ENCODE measurements at places on chromosomes 7 and 10.

DNA sequence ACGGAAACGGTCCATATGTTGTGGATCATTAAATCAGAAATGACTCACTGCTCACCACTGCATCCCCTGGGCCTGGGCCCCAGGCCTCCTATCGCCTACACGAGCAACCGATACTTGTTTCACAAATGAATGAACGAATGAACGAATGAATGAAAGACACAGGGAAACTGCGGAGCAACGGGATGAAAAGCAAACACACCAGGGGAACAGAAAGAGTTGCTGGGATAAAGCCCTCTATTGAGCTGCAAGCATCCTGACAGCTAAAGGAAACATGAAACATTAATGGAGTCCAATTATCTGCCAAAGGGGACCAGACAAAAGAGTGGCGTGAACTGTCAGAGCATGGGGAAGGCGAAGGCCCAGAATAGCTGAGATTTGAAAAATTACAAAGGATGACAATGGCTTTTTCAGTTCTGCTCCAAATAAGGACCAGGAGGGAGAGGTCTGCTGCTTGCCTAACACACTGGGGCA lies 92.1 kb downstream of the GRB10 start:
- no peak for DNase-seq
- H3K4me3 ChIP-seq, result no peak overlapping the region
- no peak overlapping the region for H3K27ac ChIP-seq
- H3K4me1 ChIP-seq, result no peaks in the 10 kb centered on the region
- H3K27me3 ChIP-seq, result peaks cover 10% of the 10 kb centered on the region
- H3K36me3 ChIP-seq, result no peaks in the 10 kb centered on the region

DNA sequence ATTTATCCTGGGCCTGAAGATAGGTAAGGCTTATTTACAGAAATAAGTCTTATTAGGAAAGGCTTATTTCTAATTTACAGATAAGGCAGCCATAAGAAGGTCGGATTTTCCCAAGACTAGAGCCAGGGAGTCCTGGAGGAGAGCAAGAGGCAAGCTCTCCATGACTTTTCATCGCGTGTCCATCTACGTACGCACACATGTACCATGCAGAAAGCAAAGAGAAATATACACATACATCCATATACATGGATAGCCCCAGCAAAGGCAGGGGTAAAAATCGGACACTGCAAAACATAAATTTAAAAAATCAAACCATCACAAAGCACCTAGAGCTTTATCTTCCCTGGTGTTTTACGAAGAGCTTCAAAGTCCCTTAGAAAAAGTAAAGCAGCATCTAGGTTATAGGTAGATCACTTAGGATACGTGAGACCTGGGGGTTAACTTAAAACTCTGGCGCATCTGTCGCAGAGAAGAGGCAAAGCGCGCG lies 25.8 kb upstream of the ZRANB1 start:
- peaks cover 8% of the 10 kb centered on the region for H3K27me3 ChIP-seq
- peaks cover 10% of the 10 kb centered on the region for H3K36me3 ChIP-seq
- peak overlapping the region; percentile 95 for H3K27ac ChIP-seq
- no peak for DNase-seq
- H3K4me1 ChIP-seq, result peaks cover 33% of the 10 kb centered on the region
- peak overlapping the region; percentile 92 for H3K4me3 ChIP-seq

- no peaks in the 10 kb centered on the region for H3K36me3 ChIP-seq
- no peak for DNase-seq
- no peak overlapping the region for H3K4me3 ChIP-seq
- H3K27ac ChIP-seq, result no peak overlapping the region
- H3K4me1 ChIP-seq, result no peaks in the 10 kb centered on the region
Observed at GRCh38 chr7:34163956-34164355, 258.6 kb downstream of the BMPER start.

DNA sequence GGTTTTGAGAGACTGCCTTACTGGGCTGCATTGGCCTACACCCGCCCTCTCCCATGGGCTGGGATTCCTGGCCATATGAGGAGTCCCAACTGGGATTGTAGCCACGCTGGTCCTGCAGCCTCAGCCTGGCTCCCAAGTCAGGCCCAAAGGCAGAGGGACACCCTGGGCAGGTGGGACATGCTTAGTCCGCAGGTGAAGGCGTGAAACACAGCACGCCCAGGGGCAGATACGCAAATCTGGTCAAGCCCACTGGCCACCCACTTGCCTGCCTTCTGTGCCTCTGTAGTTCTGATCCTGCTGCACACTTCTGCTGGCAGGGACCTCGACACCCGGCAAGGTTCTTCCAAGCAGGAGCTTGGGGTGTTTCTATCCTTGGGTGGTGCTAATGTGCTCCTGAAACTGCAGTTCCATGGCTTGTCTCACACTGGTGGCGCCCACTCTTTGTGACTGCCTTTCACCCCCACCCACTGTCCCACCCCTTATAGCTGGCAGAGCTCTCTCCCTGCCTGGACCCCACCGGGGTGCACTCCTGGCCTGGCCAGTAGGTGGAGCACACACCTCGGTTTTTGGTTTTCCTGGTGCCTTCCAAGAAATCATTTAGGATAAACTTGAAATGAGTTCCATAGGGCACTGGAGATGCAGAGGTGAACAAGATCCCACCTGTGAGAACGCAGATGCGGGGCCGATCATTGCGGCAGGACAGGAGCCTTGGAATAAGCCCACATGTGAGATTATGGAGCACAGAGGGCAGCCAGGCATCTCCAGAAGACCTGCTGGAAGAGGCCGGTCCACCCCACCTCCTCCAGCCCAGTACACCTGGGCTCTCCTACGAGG lies 47.9 kb downstream of the MKI67 start:
- H3K27ac ChIP-seq, result no peak overlapping the region
- H3K27me3 ChIP-seq, result no peaks in the 10 kb centered on the region
- peaks cover 7% of the 10 kb centered on the region for H3K4me1 ChIP-seq
- peaks cover 83% of the 10 kb centered on the region for H3K36me3 ChIP-seq

DNA sequence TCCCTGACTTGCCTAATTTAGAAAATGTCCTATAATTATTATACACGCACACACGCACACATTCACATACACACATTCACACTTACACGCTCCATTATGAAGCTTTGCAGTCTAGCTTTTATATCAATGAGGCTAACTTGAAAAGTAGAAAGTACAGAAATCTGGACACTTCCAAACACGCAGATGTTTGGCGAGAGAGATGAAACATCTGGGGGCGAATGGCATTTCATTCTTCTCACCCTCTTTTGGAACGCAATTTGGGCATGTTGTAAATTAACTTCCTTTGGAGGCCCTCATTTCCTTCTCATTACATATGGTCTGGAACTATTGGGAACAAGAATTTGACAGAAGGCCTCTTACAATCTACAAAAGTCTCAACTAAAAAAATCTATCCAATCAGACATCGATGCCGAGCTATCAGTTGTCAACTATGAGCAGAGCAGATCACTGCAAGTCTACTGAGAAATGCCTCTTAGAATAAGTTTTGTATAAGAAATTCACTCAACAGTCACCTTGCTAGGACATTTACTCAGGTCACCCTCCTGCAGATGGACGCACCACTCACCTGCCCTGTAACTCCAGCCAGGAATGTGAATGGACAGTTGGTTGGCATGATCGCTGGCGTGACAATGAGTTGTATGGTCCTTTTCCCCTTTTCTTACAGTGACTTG lies 115.2 kb upstream of the ADAM12 start:
- H3K27me3 ChIP-seq, result no peaks in the 10 kb centered on the region
- DNase-seq, result no peak
- no peak overlapping the region for H3K4me3 ChIP-seq
- peaks cover 4% of the 10 kb centered on the region for H3K4me1 ChIP-seq
- peaks cover 3% of the 10 kb centered on the region for H3K36me3 ChIP-seq

- peaks cover 75% of the 10 kb centered on the region for H3K27me3 ChIP-seq
- no peak overlapping the region for H3K27ac ChIP-seq
- DNase-seq, result no peak
- H3K36me3 ChIP-seq, result no peaks in the 10 kb centered on the region
- no peak overlapping the region for H3K4me3 ChIP-seq
- H3K4me1 ChIP-seq, result no peaks in the 10 kb centered on the region
Observed at GRCh38 chr7:149686011-149686410, 87.4 kb downstream of the ZNF467 start.

DNA sequence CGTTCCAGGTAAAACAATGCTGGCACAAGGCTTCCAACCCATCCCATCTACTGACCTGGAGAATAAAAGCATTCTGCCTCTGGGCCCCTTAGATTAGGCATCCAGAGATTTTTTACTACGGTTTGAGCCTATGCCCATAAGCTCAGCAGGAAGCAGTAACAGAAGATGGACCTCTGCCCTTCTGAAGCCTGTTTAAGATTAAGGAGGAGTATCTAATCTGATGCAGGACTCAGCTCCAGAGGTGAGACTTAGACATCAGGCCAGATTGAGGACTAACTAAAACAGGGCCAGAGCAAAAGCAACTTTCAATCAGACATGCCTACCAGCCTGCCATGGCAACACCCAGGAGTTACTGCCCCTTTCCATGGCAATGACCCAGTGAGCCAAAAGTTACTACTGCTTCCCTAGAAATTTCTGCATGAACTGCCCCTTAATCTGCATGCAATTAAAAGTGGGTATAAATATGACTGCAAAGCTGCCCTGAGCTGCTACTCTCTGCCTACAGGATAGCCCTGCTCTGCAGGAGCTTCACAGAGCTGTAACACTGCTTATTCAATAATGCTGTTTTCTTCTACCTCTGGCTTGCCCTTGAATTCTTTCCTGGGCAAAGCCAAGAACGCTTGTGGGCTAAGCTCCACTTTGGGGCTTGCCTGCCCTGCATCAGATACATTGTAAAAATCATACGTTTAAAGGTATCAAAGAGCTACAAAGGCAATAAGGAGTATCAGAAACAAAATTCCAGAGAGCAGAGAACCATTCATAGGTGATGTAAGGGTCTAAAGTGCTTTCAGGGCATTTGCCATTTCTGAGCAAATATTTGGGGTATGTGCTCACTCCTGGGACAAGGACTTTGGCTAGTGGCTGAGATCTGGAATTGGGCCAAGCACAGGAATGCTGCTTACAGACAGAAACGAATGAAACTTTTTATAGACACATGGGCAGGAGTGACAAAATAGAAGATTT lies 25.0 kb upstream of the CNNM1 start:
- no peaks in the 10 kb centered on the region for H3K36me3 ChIP-seq
- no peak overlapping the region for H3K27ac ChIP-seq
- no peak overlapping the region for H3K4me3 ChIP-seq
- no peak for DNase-seq
- no peaks in the 10 kb centered on the region for H3K4me1 ChIP-seq
- H3K27me3 ChIP-seq, result peaks cover 14% of the 10 kb centered on the region

- no peak overlapping the region for H3K27ac ChIP-seq
- H3K4me3 ChIP-seq, result no peak overlapping the region
- no peaks in the 10 kb centered on the region for H3K4me1 ChIP-seq
- H3K36me3 ChIP-seq, result no peaks in the 10 kb centered on the region
- DNase-seq, result no peak
Observed at GRCh38 chr7:158409816-158410330, 177.8 kb downstream of the PTPRN2 start.

DNA sequence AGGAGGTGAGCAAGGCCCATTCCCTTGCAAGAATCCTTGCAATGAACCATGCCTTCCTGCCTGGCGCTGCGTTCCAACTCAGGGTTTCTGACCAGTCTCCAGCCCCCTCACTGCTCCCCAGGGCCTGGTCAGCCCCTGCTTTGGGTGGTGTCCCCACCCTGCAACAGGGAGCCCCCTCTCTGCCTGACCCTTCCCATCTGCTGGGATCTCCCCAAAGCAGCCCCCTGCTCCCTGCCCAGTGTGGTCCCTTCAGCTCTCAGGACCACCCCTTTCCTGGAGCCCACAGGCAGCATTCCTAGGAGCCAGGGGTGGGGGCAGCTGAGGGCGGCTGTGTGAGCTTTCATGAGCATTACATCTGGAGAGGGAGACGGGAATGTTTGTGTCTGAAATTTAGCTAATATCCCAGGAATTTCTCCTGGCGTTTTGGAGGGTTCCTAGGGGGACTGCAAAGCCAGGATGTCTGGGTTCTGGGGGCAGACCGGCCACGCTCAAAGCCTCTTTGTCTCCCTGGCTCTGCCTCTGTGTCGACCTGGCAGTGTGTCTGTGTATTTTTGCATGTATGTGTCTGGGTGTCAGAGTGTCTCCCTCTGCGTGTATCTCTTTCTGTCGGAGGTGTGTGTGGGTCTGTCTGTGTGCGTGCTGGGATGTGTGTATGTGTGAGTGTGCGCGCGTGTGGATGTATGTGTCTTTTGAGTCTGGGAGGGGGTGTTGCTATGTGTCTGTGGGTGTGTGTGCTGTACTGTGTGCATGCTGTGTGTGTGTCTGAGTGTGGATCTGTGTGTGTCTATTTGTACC lies 300.5 kb upstream of the ZMIZ1 start:
- no peak overlapping the region for H3K4me3 ChIP-seq
- no peak for DNase-seq
- H3K27me3 ChIP-seq, result no peaks in the 10 kb centered on the region
- no peak overlapping the region for H3K27ac ChIP-seq

GRCh38 chr10:101354328-101355071 lies 535 bp downstream of the BTRC start:
- peaks cover 18% of the 10 kb centered on the region for H3K4me1 ChIP-seq
- peak overlapping the region; percentile 97 for H3K27ac ChIP-seq
- DNase-seq, result no peak

All from effector memory CD8-positive, alpha-beta T cell (primary cell).